ENCODE measurements at places on chromosomes 5 and 9.

DNA sequence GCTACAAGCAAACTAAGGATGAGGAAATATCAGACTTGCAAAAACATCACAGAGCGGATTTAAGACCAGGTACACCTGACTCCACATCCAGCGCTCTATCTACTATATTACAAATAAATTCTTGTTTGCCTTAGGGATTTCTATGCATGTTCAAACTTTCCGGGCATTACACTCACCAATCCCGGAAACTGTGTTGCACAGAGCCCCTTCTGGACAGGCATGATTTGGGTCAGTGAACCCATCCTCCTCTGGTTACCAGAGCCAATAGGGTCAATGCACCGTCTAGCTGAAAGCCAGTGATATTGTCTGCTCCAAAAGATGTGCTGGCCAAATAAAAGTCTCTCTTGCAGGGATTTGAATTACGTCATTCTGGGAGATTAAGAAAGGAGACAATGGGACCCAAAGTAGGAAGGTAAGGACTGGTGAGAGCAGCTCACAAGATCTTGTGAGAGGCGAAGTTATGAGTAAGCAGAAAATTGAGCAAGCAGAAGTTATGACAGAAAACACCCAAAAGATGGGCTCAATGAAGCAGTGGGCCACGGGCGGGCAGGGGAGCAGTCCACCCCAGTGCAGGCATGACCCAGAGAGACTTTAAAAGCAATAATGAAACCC is 155.8 kb upstream of the RAI14 start:
- no peak for DNase-seq

DNA sequence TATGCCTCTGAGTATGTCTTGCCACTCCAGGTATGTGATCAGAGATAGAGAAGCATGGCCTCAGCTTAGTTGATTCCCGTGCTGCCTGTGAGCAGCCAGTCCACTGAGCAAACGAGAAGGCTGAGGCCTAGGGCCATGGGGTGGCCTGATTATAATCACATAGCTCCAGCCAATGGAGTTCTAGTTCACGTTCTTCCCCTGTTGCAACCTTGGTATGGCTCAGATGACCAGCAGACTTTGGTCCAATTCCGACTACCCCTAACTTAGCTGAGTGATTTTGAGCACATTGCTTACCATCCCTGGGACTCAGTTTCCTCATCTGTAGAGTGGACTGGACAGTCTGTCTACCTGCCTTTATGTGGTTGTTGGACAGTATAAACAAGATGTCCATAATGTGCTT is 68.4 kb downstream of the PPARGC1B start:
- no peak for DNase-seq

DNA sequence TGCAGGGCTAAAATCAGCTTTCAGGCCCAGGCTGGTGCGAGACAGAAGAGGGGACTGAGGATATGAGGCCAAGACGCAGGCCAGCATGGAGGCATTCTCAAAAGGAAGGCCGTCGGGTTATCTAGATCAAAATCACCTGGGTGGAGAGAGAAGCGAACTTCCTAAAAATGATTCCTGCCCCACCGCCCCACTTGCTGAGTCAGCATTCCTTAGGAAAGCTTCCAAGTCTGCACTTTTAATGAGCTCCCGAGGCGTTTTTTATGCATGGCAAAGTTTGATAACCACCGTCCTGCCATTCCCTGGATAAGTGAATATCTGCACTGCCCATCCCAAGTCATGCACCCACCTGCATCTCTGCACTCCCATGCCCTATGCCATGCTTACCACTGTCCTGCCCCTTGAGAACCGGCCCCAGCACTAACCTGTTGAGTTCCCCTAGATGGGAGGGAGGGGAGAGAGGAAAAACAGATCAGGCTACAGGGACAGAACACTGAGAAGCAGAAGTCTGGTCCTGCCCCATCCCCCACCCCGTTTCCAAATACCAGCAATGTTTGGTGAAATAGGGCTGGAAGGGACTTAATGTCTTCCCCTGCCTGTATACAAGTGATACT is 1.6 kb upstream of the SPOCK1 start:
- DNase-seq: no peak

- DNase-seq: no peak
Measured at GRCh38 chr5:87122151-87122977, 145.3 kb upstream of the RASA1 start.

DNA sequence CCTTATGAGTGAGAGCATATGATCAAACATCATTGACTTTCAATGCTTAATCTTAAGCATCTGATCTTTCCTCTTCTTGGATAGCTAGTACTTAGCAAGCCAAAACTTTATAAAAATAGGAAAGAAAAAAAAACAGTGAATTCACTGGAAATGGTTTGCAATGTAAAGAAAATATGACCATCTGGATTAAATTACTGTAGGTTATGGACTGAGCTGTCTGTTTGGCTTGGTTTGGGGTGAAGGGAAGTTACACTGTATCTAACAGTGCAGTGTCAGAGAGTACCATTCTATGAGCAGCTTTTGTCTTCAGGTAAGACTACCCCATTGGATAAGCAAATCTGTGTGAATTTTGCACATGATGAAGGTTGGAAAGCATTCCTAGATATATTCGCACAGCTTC is 151.4 kb downstream of the TLE1 start:
- no peak for DNase-seq

DNA sequence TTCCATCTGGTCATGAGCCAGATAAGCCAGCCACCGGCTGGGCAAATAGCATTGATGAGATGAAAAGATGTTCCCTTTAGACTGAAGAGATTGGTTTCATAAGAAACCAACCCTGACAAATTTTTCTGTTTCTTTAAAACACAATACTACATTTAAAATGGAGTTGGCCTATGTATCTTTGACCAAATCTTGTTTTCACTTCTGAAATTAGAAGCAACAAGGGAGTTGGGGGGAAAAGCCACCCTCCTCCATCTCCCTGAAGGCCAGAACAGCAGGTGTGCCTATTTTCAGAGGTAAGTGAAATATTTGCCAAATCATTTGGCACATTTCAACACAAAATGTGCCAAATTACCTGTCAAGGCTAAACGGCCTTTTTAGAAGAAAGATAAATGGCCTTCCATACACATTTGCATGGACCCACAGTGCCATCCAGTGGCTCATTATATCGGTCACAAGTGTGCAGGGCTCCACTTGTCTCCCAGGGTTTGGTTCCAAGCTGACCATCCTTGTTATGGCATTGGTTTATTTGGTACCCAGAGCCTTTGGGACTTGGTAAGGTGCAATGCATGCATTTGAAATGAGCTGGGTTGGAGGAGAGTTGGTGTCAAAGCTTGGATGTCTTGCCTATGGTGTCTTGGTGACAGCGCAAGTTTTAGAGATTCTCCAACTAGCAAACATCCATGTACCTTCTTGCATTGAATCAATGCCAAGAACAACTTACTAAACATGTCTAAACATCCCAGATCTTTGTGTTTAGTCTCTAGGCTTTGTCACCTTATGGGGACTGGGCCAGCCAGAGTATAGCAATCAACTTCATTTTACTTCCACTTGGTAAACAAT is 372.0 kb upstream of the KIF2A start:
- DNase-seq: no peak

- no peak for DNase-seq
Measured at GRCh38 chr9:131442351-131442750, 48.5 kb downstream of the PRRC2B start.

DNA sequence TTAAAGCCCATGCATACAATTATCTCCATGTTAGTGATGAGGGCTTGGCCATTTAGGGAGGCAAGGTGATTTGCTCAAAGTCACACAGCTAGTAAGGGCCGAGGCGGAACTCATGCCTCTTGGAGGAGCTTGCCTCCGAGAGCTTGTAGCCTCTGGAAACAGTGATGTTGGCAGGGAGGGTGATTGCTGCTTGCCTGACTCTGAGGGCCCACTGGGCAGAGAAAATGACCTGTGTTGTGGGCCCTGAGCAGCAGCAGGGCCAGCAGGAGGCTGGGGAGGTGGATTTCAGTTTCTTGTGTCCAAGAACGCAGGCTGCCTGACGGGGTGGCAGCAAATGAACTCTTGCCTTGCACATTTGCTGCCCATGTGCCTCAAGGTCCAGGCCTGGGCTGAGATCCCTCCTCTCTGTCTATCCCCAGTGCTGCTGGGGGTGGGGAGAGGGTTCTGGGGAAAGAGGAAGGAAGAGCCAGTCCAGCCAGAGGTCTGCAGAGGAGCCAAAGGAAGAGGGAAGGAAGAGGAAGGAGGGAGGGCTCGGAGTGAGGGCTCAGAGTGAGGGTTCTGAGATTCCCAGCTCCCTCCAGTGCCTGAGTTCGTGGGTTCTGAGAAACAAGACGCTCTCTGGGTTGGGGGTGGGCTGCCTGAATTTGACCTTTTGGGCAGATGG is 16.2 kb upstream of the PTGS1 start:
- no peak for DNase-seq

GRCh38 chr5:150347451-150347850 is 10.0 kb upstream of the TCOF1 start:
- DNase-seq: no peak

- no peak for DNase-seq
Measured at GRCh38 chr5:179393078-179393477, 47.8 kb upstream of the ADAMTS2 start.

DNA sequence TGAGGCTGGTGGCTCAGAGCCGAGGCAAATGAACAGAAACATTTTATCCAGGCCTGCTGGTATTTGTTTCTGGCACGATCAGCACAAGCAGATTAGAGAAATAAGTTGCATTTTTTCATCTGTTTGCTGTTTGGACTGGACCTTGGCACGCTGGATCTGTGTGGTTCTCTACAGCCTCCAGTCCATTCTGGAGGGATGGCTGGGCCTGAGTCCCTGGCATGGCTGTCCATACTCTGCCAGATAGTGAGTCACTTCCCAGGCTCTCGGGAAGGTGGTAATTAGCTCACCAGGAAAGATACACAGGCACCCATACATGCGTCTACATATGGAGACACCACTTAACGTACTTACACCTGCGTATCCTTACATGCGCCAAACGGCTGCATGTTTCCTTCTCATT is 78.6 kb downstream of the SPRY4 start:
- no peak for DNase-seq
